ENCODE measurements at places on chromosomes 7 and 10.
A peak's percentile ranks its signal among the peaks of the same experiment; 100 is the strongest.

DNA sequence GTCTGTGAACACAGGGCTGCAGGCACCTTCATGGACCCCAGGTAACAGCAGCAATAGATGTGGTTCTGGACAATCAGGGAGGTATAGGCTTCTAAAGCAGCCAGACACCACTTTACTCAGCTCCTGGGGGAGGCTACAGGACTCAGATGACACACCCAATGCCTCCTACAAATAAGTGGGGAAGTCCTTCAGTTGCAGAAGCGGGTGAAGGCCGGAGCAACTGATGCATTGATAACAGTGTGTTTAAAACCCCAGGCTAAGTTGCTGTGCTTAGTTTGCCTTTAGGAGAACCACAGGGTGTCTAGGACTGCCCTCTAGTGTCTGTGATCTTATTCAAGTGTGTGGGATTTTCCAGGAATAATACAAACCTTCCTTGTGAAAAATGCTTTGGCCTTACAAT, 5.9 kb upstream of the ITGA8 start:
- DNase-seq, result peak; percentile 41

- DNase-seq, result no peak
Measured at GRCh38 chr7:67518580-67518979, 521.9 kb downstream of the TYW1 start.

- no peak for DNase-seq
Measured at GRCh38 chr10:1293636-1294435, 237.7 kb downstream of the WDR37 start.

- no peak for DNase-seq
Measured at GRCh38 chr10:10367264-10367663, 650.4 kb upstream of the CELF2 start.

- DNase-seq, result peak; percentile 83
Measured at GRCh38 chr10:30587522-30588031, 42.0 kb downstream of the LYZL2 start.

DNA sequence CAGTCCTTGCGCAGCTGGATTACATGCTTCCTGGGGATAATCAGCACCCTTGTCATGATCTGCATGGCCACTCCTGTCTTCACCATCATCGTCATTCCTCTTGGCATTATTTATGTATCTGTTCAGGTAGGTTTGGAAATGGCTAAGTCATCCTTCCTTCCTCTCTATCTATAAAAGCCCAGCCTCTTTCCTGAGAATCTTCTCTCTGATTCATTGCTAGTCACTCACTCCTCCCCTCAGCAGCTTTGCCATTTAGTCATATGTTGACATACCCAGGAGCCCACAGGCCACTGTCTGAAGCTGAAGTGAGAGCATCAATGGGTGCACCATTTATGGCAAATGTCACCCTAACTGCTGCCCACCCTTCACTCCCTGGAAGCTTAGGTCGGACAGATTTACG, 52.0 kb downstream of the ABCC2 start:
- no peak for DNase-seq

DNA sequence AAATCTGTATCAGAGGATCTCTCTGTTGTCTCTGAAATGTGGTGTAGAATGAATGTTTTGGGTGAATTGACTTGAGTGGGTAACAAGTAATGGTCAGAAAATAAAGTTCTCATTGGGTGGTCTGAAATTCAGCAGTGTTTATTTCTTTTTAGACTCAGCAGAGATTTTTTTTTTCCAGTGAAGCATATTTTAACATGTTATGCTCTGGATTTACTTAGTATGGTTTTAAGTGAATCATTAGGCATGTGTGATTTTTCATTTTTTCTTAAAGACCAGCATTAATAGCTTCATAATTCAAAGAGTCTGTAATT, 63.5 kb downstream of the REEP3 start:
- no peak for DNase-seq

Measured in NB4 (cell line).